ENCODE measurements at places on chromosomes 3 and 15.
A peak's percentile ranks its signal among the peaks of the same experiment; 100 is the strongest.

- DNase-seq = no peak
Measured at GRCh38 chr3:147318900-147319299, 87.4 kb downstream of the ZIC4 start.

GRCh38 chr3:38368238-38368637 is 21.7 kb downstream of the XYLB start:
- peak; percentile 7 for DNase-seq

GRCh38 chr3:108525256-108525655 is 14.9 kb upstream of the MYH15 start:
- DNase-seq = no peak

DNA sequence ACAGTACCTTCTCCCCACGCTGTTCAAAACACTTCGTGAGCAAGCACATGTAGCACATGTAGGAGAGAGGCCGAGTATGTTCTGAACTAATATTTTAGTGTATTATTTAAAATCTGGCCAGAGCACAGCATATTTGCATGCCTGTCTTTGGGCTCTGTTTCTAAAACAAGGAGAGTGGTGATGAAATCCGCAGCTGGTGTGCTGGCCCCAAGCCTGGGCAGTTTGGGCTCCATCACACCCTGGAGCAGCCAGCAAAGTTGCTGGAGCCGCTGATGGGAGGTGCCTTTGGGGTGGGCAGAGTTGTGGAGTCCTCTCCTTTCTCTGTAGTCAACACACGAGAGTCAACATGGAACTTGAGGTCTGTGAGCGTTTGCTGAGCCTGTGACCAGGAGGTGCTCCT is 116.6 kb downstream of the SLCO3A1 start:
- DNase-seq = no peak

GRCh38 chr3:183261151-183261724 is 8.2 kb downstream of the B3GNT5 start:
- DNase-seq = no peak

DNA sequence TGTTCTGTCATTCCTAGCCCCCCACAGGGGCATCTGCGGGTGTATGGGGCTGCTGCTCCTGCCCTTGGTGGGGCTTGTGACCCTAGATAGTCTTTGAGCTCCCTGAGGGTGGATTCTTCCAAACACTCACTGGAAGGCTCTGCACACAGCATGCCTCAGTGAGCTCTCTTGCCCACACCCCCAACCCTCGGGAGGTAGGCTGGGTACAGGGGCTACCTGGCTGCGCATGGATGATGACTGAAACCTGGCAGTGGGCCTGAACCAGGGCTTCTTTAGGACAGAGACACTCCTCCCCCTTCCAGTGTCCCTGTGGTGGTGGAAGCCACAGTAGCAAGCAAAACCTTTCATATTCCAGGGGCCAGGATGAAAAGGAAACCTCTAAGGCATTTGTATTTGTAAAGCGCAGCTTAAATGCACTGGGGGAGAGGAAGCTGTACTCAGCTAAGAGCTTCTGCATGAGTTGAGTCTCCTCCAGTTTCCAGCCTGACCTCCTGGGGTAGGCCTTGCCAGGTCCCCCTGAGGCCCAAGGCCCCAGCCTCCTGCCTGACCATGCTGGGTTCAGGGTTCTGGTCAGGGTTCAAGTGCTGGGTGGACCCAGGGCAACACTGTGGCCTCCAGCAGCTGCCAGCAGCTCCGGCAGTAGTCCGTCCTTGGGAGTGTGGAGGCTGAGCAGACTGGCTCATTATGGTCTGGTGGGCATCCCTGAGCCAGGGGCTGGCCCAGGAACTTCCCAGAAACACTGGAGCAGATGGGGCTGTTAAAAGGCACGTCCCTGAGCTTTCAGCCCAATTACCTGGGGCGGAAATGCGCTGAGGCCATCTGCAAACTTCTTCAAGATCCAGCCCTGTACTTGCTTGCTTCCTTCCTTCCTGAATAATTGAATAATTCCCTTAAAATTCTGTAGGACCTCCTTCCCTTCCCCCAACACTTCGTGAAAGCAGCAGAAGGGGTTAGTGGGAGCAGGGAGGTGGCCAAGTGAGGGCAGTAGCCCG is 89.7 kb downstream of the HMG20A start:
- DNase-seq = no peak

DNA sequence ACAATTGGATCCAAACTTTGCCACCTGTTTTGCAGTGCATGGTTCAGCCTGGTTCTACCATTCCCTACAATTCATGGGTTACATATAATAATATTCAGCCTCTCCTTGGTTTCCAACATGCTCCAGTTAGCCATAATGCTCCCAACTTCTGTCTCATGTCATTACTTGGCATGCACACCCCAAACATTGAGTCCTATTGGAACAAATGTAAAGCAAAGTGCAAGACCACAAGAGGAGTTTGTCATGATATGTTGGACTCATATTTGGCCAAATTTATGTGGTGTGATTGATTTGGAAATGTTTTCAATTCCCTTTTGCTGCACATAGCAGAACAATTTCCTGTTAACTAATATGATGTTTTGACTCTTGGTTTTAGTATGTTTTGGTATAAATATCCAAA is 50.2 kb downstream of the KCNAB1 start:
- no peak for DNase-seq

GRCh38 chr15:74406992-74407705 is 26.6 kb downstream of the SEMA7A start:
- no peak for DNase-seq

DNA sequence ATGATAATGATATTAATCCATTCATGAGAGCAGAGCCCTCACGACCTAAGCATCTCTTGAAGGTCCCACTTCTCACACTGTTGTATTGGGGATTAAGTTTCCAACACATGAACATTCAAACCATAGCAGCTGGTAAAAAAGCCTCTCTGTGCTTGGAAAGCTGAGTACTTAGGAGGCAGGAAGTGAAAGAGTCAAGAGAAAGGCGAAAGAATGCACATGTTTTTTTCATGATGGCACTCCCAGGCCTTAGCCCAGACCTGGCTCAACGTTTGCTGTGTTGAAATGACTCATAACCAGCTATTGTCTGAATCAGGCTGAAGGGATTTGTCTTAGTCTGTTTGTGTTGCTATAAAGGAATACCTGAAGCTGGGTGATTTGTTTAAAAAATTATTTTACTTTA is 84.4 kb upstream of the RGMA start:
- peak; percentile 38 for DNase-seq

GRCh38 chr15:60362321-60363086 is 35.3 kb downstream of the ANXA2 start:
- DNase-seq = no peak

DNA sequence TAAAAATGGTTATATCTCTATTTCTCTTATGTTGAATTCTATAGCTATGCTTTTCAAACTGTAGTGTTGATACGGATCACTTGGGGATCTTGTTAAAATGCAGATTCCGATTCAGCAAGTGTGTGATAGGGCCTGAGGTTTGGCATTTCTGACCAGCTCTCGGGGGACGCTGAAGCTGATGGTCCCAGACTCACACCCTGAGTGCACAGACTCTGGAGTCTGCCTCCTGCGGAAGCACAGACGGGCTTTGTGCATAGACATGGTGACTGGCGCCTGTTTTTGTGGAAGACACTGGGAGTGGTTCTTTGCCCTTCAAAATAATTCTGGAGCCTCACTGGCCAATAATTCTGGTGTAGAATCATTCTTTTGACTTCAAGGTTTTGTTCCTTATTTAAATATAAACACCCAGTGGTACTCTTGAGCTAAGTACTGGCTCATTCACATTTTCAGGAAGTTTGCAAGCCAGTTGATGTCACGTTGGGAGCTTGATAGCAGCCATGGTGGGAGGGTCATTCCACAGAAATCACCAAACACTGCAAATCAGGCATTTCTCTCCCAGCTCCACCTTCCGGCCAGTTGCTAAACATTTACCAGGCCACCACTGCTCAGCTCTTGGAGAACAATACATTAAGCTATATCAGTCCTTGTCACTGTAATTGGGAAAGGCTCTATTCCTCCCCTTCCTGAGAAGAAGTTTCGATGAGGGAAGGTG is 19.2 kb downstream of the CLDN11 start:
- peak; percentile 56 for DNase-seq

GRCh38 chr3:80261082-80261481 is 493.3 kb upstream of the ROBO1 start:
- DNase-seq = no peak

DNA sequence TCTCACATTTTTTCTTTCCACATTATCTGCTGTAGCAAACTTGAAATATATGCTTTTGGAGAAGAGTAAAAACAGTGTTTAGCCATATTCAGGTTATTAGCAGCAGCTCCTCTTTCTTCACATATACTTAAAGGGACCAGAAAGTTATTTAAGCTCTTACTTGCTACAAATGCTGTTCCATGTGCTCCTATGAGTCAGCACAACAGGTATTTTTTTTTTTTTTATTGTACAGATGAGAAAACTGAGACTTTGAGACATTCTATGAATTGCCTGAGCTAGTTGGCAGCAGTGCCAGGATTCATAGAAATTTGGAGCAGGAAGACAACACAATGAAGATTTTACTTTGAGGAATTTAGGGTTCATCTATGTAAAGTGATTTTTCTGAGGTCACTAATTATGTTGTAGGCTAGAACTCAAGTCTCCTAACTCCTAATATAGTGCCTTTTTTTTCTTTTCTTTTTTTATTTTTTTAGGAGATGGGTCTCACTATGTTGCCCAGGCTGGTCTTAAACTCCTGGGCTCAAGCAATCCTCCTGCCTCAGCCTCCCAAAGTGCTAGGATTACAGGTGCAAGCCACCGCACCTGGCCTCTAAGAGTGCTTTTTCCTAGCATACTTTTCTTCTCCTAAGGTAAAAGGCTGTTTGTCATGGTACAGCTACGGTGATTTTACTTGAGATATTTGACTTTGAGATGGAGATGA is 23.6 kb downstream of the SETD5 start:
- DNase-seq = no peak

DNA sequence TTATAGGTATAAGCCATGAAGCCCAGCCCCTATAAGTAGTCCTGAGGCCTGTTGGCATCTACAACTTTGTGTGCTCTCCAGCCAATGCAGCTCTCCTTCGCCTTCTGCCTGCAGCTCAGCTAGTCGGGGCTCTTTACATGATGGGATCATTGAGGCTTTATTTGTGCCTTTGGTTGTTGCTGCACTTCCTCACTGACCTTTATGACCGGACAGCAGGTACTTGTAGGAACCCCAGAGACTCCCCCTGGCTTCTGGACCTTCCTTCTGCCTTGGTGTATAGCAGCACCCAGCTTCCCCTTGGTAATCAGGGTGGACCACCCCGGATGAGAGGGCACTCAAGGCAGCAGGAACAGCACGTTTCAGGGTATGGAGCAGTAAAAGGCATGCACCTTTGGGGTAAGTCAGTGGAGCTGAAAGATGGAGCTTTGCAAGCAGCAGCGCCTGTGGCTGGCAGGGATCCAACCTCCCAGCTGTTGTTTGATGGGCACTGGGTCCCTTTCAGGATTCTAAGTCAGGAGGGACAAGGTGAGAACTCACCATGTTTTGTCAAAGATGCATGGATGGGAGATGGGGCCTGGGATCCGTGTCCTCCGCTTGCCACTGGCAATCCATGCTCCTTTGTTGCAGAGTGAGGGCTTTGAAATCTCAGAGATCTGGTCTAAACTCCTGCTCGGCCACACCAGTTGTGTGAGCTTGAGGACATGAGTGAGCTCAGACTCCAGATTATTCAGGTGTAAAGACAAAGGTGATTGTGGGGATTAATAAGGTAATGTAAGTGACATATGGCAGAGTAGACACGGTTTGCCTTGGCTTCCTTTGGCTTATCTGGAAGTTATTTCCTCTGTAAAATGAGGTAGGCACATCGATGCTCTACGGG is 65.1 kb upstream of the KLF13 start:
- DNase-seq = no peak

DNA sequence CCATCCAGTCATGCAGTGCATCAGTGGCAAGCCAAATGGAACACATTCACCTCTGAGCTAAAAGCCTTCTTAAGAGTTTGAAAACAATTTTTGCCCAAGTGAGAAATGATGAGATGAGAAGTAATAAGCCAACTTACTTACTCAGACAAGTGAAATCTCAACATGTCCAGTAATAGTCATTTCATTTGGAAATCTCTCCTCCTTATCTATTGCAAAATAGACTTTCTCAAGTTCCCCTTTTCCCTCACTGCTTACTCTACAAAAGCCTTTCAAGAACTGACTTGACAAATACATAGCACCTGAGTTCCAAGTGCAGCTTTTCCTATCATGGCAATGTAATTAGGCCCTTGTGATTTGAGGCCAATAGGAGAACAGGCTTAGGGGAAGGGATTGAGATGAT is 282.3 kb downstream of the SLC9A9 start:
- DNase-seq = no peak

DNA sequence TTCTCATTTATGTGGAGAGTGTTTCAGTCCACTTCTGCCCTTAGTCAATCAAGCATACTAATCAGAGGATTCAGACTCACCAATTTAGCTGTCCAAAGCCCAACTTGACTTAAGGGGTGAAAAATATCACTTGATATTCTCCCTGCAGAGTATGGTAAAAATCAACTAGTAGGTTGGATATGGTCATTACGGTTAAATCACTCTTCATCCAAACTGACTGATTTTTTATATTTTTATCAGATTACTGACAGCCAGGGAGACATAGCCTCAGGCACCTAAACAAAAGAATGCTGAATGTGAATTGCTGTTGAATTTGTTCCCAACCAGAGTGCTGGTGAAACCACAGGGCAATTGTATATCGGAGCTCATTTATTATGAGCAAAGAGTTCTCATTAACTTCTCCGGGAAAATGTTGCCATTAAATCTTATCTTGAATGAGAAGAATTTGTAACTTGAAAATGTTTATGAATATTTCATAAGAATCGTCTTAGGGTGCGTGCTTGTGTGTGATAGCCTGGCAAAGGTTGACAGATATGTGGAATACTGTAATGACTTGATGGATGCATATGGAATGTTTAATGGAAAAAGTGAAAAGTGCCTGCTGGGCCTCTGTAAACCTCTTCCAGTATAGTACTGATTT is 411.2 kb downstream of the NAALADL2 start:
- no peak for DNase-seq

DNA sequence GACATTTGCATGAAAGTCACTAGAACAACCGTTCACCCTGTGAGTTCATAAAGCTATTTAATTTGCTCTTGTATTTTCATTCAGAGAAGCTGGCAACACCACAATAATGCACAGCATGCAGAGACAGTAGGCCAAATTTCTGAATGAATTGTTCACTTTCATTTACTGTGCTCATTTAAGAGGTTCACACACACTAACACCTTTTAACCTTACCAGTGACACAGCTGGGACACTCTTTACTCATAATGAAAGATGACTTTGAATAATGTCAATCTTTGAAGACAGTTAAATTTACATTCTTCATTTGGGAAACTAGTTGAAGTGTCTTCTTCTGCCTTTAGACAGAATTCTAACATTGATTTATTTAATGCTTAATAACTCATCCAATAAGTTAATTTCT is 95.7 kb downstream of the ROBO1 start:
- no peak for DNase-seq

GRCh38 chr15:65611888-65612615 is 1.1 kb upstream of the INTS14 start:
- DNase-seq = peak; percentile 9
